ENCODE measurements at places on chromosomes 6 and 20. TPM values are rescaled to one million over a fixed set of nuclear protein-coding genes. Genes with fewer than 3 reads are reported as not detected.

DNA sequence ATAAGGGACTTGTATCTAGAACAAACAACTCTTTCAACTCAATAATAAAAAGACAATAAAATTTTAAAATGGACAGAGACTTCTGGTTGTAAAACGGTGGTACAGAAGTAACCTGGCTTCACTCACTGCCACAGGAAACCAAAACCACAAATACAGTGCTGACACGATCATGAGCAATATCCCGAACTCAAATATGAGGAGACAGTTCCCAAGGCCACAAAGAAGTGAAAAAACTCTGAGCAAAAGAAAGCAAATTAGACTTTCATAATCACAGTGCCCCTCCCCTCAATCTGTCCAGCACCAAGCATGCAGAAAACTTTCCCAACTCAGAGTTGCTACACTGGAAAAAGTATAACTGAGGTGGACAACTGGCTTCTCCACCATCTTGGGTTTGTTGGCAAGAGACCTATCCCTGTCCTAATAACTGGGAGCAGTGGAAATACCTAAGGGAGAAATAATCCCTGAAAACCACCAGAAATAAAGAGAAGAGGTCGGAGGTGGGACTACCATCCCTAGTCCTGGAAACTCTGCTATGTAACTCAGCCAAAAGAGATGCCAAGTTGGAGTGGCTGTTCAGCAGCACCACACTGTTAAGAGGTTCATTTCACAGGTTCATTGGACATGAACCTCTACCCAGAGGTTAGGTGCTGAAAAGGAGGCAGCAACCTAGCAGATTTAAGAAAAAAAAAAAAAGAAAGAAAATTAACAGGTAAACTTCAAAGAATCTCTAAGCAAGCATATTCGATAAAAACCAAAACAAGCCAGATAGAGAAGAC lies 55.5 kb downstream of the REV3L start:
- peaks cover 14% of the 10 kb centered on the region for H3K36me3 ChIP-seq
- H3K27me3 ChIP-seq: no peaks in the 10 kb centered on the region
- H3K27ac ChIP-seq: no peak overlapping the region

- no peaks in the 10 kb centered on the region for H3K4me1 ChIP-seq
- no peak overlapping the region for H3K27ac ChIP-seq
- H3K27me3 ChIP-seq: no peaks in the 10 kb centered on the region
- H3K36me3 ChIP-seq: peaks cover 50% of the 10 kb centered on the region
- no peak for DNase-seq
Observed at GRCh38 chr20:25321991-25322390, 68.6 kb downstream of the ABHD12 start.

DNA sequence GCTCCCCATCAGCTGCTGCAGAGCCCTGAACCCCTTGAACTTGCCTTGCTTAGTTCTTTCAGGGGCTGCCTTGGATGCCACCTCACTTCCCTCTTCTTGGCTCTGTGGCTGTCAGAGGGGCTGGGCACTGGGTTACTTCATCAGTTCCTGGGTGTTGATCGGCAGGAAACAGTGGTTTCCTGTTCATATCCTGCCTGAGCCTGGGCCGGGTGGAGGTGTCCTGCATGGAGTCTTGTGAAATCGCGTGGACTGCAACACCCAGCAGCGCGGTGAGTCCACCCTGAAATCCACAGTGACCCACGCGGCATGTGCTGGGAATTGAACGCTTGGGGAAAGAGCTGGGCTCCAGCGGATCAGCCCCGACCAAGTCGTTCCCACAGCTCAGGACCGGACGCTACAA lies 97.5 kb downstream of the CDH26 start:
- H3K4me3 ChIP-seq: no peak overlapping the region
- H3K27me3 ChIP-seq: no peaks in the 10 kb centered on the region
- H3K36me3 ChIP-seq: no peaks in the 10 kb centered on the region
- DNase-seq: no peak
- peaks cover 17% of the 10 kb centered on the region for H3K4me1 ChIP-seq

- H3K4me1 ChIP-seq: peaks cover 15% of the 10 kb centered on the region
- no peak for DNase-seq
- no peak overlapping the region for H3K27ac ChIP-seq
- no peaks in the 10 kb centered on the region for H3K36me3 ChIP-seq
- H3K4me3 ChIP-seq: no peak overlapping the region
- no peaks in the 10 kb centered on the region for H3K27me3 ChIP-seq
Observed at GRCh38 chr6:56372406-56372995, 125.1 kb upstream of the COL21A1 start.

Gene FAM229B
- total RNA-seq: 25.1 TPM

Gene BCAS4
- total RNA-seq: 4.6 TPM

DNA sequence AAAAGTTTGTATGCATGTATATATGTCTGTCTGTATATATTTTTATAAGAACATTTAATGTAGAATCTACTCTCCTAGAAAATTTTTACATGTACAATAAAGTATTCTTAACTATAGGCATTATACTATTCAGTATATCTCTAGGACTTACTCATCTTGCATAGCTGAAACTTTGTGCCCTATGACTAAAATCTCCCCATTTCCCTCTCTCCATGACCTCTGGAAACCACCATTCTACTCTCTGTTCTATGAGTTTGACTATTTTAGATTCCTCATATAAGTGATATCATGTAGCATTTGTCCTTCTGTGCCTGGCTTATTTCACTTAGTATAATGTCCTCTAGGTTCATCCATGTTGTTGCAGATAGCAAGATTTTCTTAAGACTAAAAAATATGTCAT lies 205.1 kb upstream of the SMLR1 start:
- H3K27me3 ChIP-seq: no peaks in the 10 kb centered on the region
- H3K36me3 ChIP-seq: no peaks in the 10 kb centered on the region
- H3K27ac ChIP-seq: no peak overlapping the region
- DNase-seq: no peak
- H3K4me3 ChIP-seq: no peak overlapping the region

DNA sequence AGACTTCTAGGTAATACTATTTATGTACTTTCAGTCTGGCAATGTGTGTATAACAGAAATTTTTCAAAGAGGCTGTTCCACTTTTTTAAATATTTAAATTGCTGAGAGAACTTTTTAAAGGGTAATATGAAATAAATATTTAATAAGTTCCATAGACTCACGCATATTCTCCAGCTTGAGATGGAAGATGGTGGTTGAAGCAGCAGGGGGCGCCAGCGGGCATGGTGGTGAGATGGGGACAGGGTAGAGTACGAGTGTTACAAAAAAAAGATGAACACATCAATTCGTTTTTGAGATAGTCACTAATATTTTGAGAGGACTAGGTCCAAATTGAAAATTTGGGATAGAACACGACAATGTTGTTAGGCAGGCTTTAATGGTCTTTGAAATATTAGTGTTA lies 68.4 kb downstream of the RSPO3 start:
- H3K4me3 ChIP-seq: no peak overlapping the region
- no peaks in the 10 kb centered on the region for H3K4me1 ChIP-seq
- no peaks in the 10 kb centered on the region for H3K27me3 ChIP-seq

Gene BTN1A1
- total RNA-seq: not detected

Gene ADGRF1
- total RNA-seq: not detected

Gene PDE7B
- total RNA-seq: not detected

GRCh38 chr20:49231471-49231870 lies 12.3 kb downstream of the DDX27 start:
- no peak overlapping the region for H3K27ac ChIP-seq
- H3K4me3 ChIP-seq: no peak overlapping the region
- DNase-seq: no peak

Gene DEFB124
- not detected for total RNA-seq

- H3K4me3 ChIP-seq: no peak overlapping the region
- no peaks in the 10 kb centered on the region for H3K27me3 ChIP-seq
- no peak for DNase-seq
Observed at GRCh38 chr20:16566080-16566479, 7.2 kb downstream of the KIF16B start.

GRCh38 chr6:47342824-47343223 lies 33.1 kb upstream of the TNFRSF21 start:
- DNase-seq: no peak
- no peaks in the 10 kb centered on the region for H3K4me1 ChIP-seq
- no peaks in the 10 kb centered on the region for H3K27me3 ChIP-seq
- H3K27ac ChIP-seq: no peak overlapping the region
- H3K36me3 ChIP-seq: no peaks in the 10 kb centered on the region

DNA sequence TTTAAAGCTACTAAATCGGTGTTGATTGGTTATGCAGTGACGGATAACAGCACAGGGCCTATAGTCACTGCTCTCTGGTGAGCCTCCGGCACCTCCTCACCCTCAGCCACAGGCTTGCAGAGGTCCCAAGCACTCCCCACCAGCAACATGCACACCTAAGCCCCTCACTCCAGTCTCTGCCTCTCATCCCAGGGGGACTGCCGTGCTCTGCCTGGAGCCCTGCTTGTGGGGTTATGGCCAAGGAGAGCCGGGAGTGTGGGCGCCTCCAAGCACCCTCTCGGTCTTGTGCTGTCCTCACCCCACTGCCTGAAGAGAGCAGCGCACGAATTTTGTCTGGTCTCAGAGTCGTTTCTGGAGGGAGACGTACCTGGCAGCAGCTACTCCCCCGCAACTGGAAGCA lies 6.8 kb upstream of the EEF1A2 start:
- H3K36me3 ChIP-seq: no peaks in the 10 kb centered on the region
- H3K27ac ChIP-seq: no peak overlapping the region
- peaks cover 15% of the 10 kb centered on the region for H3K4me1 ChIP-seq
- H3K4me3 ChIP-seq: no peak overlapping the region
- H3K27me3 ChIP-seq: peaks cover 10% of the 10 kb centered on the region

- no peaks in the 10 kb centered on the region for H3K4me1 ChIP-seq
- no peaks in the 10 kb centered on the region for H3K36me3 ChIP-seq
- H3K4me3 ChIP-seq: no peak overlapping the region
- peak; percentile 6 for DNase-seq
Observed at GRCh38 chr6:151763303-151763702, 44.2 kb upstream of the ESR1 start.

- H3K4me3 ChIP-seq: no peak overlapping the region
- H3K27me3 ChIP-seq: no peaks in the 10 kb centered on the region
- no peak for DNase-seq
- no peaks in the 10 kb centered on the region for H3K4me1 ChIP-seq
Observed at GRCh38 chr6:23534351-23534750, 591.7 kb upstream of the NRSN1 start.

Gene SLC22A16
- not detected for total RNA-seq

GRCh38 chr20:60137657-60138245 lies 179.5 kb downstream of the CDH26 start:
- no peak overlapping the region for H3K4me3 ChIP-seq
- H3K27ac ChIP-seq: no peak overlapping the region
- no peaks in the 10 kb centered on the region for H3K4me1 ChIP-seq

Gene PTPRT
- not detected for total RNA-seq

DNA sequence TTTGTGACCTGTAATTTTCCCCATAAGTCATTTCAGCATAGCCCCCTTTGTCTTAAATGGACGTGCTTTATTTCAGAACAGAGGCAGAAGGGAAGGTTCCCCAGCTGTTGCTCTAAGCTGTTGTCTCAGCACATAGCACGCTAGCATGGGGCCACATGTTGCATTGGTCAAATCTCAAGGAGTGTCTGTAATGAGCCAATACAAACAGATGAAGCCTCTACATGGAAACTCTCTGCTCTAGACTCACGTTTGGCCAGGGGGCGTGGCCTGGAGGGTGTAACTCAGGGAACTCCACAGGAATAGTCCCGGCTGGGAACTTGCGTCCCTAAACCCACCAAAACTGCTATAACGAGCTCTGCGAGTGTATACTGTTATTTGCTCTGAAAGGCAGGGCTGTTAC lies 35.2 kb upstream of the SLC22A2 start:
- no peak for DNase-seq
- H3K27ac ChIP-seq: no peak overlapping the region
- no peaks in the 10 kb centered on the region for H3K27me3 ChIP-seq
- no peaks in the 10 kb centered on the region for H3K4me1 ChIP-seq
- H3K4me3 ChIP-seq: no peak overlapping the region

GRCh38 chr6:30898750-30899360 lies 9.2 kb upstream of the GTF2H4 start:
- 0 out of 2 replicates have a peak, but pooled peaks cover under 1% of the 10 kb centered on the region for H3K4me1 ChIP-seq
- no peak for DNase-seq
- peaks cover 10% of the 10 kb centered on the region for H3K36me3 ChIP-seq

GRCh38 chr6:29651413-29652197 lies 5.3 kb upstream of the MOG start:
- H3K27me3 ChIP-seq: no peaks in the 10 kb centered on the region
- peaks cover 4% of the 10 kb centered on the region for H3K4me1 ChIP-seq
- no peak overlapping the region for H3K27ac ChIP-seq
- H3K36me3 ChIP-seq: no peaks in the 10 kb centered on the region
- H3K4me3 ChIP-seq: no peak overlapping the region
- DNase-seq: peak; percentile 21

DNA sequence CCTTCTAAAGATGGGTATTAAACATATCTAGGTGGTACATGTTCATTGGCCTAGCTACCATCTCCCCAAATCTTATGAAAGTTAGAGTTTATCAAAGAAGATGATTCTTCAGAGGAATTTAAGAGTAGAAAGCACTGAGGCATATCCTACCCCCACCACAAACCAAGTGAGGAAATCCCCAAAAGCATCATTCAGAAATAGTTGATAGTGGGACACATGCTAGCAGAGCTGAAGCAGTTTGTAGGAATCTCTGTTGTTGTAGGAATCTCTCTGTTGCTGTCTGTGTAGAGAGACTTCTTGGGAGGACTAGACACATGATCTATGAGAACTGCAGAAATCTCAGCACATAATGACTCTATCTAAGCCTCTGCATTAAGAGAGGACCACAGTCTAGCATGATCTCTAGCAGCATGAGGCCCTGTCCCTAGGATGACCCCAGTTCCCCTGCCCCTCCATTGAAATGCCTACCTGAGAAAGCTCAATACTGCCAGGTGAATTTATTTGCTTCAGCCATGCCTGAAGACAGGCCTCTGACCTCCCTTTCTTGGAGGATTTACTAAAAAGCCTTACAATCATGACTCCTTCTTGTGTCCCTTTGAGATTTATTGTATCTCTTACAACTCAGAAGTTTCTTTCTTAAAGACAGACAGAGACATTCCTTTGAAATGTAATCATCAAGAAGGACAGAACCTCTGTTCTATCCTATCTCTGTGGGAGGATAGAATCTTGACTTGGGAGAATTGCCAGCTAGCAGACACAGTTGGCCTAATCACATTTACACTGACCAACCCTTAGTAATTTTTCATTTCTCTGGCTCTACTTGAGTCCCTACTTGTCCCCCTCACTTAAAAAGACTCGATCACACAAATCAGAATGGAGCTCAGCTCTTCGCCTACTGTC lies 582.4 kb downstream of the PHF3 start:
- H3K36me3 ChIP-seq: no peaks in the 10 kb centered on the region
- no peak overlapping the region for H3K4me3 ChIP-seq
- H3K4me1 ChIP-seq: peaks cover 8% of the 10 kb centered on the region
- DNase-seq: no peak
- no peaks in the 10 kb centered on the region for H3K27me3 ChIP-seq
- H3K27ac ChIP-seq: 0 out of 2 replicates have a peak overlapping the region, but pooled peaks have one; percentile 32

DNA sequence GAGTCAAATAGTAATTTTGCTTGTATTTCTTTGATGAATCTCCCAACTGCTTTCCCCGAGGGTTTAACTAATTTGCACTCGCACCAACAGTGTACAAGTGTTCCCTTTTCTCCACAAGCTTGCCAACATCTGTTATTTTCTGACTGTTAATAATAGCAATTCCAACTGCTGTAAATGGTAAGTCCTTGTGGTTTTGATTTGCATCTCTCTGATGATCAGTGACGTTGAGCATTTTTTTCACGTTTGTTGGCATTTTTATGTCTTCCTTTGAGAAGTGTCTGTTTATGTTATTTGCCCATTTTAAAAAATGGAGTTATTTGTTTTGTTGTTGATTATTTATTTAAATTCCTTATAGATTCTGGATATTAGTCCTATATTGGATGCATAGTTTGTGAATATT lies 399.8 kb upstream of the MAN1A1 start:
- H3K4me1 ChIP-seq: no peaks in the 10 kb centered on the region
- H3K36me3 ChIP-seq: no peaks in the 10 kb centered on the region
- no peak overlapping the region for H3K4me3 ChIP-seq
- no peak overlapping the region for H3K27ac ChIP-seq
- no peaks in the 10 kb centered on the region for H3K27me3 ChIP-seq

GRCh38 chr20:52859156-52859876 lies 112.8 kb upstream of the TSHZ2 start:
- H3K27ac ChIP-seq: no peak overlapping the region
- H3K27me3 ChIP-seq: no peaks in the 10 kb centered on the region
- no peaks in the 10 kb centered on the region for H3K36me3 ChIP-seq
- H3K4me1 ChIP-seq: no peaks in the 10 kb centered on the region
- no peak for DNase-seq
